ENCODE measurements at places on chromosomes 2 and 18. TPM values are rescaled to one million over a fixed set of nuclear protein-coding genes. Genes with fewer than 3 reads are reported as not detected.

RNF138 gene
- total RNA-seq = 25.1 TPM

SKA1 gene
- total RNA-seq = 1.2 TPM

TIGD1 gene
- 0.96 TPM for total RNA-seq

ASTL gene
- total RNA-seq = not detected

UGT1A1 gene
- total RNA-seq = 0.48 TPM

LBH gene
- 58.6 TPM for total RNA-seq

BCL11A gene
- 6.8 TPM for total RNA-seq

AKAIN1 gene
- total RNA-seq = not detected

SPATA3 gene
- not detected for total RNA-seq

ENOSF1 gene
- 25.1 TPM for total RNA-seq

ZNF804A gene
- not detected for total RNA-seq

TBR1 gene
- total RNA-seq = not detected

IL1F10 gene
- total RNA-seq = not detected

OTOS gene
- total RNA-seq = not detected

C2orf78 gene
- not detected for total RNA-seq

TMEM200C gene
- total RNA-seq = under 0.01 TPM

MYCN gene
- not detected for total RNA-seq

LAPTM4A gene
- total RNA-seq = 45.8 TPM

CPS1 gene
- total RNA-seq = 19.8 TPM

TNFAIP6 gene
- 6.0 TPM for total RNA-seq

BOLL gene
- not detected for total RNA-seq

KCNF1 gene
- total RNA-seq = 0.48 TPM

RAB17 gene
- 2.1 TPM for total RNA-seq

NLRC4 gene
- 0.21 TPM for total RNA-seq

NAT8 gene
- total RNA-seq = not detected

POTEJ gene
- not detected for total RNA-seq

SLC38A11 gene
- total RNA-seq = not detected
